ENCODE measurements at places on chromosomes 12 and 14.

- DNase-seq, result peak; percentile 79
Measured at GRCh38 chr14:51396222-51396815, 156.3 kb downstream of the TMX1 start.

GRCh38 chr14:93926873-93927799, at the start of gene FAM181A:
Gene FAM181A, plus strand, starts transcription at chr14:93927344. Its CDS starts 942 bp downstream, at chr14:93928286.
- DNase-seq, result no peak

GRCh38 chr12:93838193-93838592, 161.0 kb downstream of the CRADD start:
- DNase-seq, result no peak

DNA sequence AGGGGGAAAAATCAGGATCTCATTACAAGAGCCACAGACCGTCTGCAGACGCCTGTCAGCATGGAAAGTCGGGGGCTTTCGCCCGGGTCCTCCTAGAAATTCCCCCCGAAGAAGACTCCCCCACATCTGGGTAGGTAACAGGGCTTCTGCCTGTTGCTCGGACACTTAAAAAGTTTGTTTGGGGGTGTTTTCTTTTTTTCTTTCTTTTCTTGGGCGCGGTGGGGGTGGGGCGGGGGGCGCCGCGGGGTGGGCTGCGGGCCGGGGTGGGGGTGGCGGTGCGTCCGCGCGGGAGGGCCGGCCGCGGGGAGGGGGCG, 358 bp downstream of the ELK3 start:
- DNase-seq, result no peak

Data from GM03348 (cell line).